Head of caudate nucleus (tissue), 42 donors: ENCODE measurements at places on chromosomes 13 and 19.

DNA sequence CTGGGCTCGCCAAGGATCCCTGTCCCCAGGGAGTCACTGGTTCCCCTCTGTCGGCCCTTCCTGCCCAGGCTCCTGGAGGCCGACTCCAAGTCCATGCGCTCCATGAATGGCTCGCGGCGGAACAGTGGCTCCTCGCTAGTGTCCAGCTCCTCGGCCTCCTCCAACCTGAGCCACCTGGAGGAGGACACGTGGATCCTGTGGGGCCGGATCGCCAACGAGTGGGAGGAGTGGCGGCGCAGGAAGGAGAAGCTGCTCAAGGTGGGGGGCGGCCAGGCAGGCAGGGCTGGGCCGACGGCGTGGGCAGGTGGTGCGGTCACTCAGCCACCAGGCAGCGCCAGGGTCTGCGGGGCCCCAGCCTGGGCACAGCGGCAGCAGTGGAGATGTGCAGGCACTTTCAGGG lies 17.6 kb downstream of the EVI5L start:
- DNase-seq = no peak

DNA sequence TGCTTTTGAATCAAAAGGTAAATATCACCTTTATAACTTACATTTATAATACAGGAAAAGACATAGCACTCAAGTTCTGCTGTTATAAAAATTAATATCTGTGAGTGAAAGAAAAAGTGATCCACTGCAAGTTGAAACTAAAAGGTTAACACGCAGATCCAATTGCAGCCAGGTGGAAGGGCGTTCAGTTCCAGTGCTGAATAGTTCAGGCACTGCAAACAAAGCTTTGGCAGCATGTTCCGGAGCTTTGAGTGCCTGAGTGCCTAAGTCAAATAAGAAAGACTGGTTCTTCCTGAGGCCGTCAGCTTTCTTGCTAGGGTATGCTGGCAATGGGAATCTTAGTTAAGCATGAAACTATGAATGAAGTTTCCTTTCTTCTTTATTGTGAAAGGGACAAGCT lies 200.3 kb downstream of the LMO7 start:
- no peak for DNase-seq

DNA sequence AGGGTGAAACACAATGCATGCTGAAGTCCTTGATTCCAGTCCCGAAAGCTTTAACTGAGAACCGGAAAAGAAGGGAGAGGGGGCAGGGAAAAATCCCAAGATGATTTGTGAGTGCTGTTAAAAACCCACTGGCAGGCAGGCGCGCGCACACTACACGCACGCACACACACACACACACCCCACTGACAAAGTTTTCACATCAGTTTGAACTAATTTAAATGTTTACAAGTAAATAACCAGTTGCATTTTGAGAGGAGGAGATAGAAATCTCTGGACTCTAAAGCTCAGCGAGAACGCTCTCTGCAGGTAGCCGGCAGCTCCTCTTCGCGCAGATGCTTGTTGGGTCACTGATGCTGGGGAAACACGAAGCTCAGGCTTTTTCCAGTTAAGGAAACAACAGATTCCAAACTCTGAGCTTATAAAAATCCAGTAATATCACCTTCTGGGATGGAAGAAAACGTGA lies 818 bp upstream of the SLITRK1 start:
- DNase-seq = peak; percentile 32

DNA sequence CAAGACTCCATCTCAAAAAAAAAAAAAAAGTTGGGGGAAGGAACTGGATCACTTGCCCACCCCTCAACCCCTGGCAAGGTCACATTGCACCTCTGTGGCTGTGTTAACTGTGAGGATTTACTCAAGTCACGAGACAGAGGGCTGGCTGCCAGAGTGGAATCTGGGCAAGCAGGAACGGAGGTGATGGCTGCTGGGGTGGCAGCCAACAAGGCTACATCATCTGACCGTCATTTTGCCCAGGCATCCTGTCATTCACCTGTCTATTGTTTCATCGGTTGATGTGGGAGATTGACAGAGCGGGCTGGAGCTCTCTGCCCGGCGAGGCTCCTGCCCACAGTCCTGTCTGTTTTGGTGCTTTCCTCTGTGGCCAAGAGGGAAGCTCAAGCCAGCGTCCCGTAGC lies 75.7 kb downstream of the DPF1 start:
- DNase-seq = no peak

- DNase-seq = no peak
Measured at GRCh38 chr13:100608906-100609305, 20.3 kb upstream of the GGACT start.

DNA sequence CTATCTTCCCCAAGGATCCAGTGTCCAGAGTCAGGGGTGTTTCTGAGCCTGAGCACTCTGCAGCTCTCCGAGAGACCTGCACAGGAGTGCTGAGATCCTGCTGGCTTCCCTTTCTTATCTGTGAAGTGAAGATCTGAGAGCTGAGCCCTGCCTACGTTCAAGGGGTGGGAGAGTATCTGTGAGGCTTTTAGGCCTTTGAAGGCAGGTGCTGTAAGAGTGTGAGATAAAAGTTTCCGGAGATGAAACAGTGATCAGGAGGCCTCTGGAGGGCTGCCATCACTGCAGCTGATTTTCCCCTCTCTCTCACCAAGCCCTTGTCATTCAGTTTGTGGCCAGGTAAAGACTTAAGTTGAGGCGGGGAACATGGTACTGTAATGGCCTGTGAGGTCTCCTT lies 83.1 kb downstream of the AKAP11 start:
- DNase-seq = no peak

- peak; percentile 100 for DNase-seq
Measured at GRCh38 chr13:19958155-19959111, at the start of gene ZMYM2. Gene ZMYM2 (plus strand): TSS chr13:19958727. CDS start chr13:19993073, 34,346 bp downstream.

GRCh38 chr19:12603714-12604113 lies 6.9 kb downstream of the ZNF490 start:
- DNase-seq = peak; percentile 22

- DNase-seq = peak; percentile 87
Measured at GRCh38 chr19:18464646-18465045, 26.7 kb upstream of the ISYNA1 start.

DNA sequence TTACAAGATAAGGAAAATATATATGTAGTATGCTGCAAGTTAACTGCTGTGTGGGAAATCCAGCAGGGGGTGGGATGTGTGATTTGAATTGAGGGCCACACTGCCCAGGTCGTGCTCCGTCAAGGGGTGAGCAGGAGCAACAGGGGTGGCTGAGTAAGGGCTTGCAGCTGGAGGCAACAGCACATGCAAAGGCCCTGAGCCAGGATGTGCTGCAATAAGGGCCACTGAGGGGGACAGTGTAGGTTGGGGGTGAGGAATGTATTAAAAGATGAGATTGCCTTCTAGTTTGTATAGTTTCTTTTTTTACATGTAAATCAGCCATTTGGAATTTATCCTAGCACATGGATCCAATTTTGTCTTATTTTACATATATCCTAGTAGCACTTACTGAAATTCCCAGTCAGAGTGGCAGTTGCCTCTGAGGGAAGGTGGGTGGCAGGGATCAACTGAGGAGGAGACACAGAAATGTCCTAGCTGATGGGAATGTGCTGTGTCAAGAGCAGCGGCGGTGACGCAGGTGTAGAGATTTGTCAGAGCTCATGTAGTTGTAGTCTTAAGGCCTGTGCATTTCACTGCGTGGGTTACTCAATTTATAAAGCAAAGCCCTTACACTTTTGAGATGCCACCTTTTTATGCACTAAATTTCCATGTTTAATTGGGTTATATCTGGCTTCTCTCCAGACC lies 5.4 kb upstream of the RBM42 start:
- DNase-seq = peak; percentile 59

- DNase-seq = no peak
Measured at GRCh38 chr13:60417734-60418133, 20.7 kb downstream of the TDRD3 start.

GRCh38 chr13:20812890-20813289 lies 39.1 kb upstream of the EEF1AKMT1 start:
- DNase-seq = no peak

DNA sequence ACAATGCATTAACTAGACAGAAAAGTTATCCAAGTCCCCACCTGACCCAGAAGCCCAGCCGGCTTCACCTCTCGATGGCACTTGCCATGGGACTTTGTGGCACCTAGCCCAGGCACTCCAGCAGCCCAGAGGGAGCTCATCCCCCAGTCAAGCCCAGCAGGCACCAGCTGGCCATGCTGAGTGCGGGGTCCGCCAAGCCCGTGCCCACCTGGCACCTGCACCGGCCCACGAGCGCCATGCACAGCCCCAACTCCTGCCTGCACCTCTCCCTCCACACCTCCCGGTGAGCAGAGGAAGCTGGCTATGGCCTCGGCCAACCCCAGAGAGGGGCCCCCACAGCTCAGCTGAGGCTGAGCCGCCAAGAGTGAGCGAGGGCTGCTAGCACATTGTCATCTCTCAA lies 1759.1 kb downstream of the OLFM4 start:
- DNase-seq = no peak

DNA sequence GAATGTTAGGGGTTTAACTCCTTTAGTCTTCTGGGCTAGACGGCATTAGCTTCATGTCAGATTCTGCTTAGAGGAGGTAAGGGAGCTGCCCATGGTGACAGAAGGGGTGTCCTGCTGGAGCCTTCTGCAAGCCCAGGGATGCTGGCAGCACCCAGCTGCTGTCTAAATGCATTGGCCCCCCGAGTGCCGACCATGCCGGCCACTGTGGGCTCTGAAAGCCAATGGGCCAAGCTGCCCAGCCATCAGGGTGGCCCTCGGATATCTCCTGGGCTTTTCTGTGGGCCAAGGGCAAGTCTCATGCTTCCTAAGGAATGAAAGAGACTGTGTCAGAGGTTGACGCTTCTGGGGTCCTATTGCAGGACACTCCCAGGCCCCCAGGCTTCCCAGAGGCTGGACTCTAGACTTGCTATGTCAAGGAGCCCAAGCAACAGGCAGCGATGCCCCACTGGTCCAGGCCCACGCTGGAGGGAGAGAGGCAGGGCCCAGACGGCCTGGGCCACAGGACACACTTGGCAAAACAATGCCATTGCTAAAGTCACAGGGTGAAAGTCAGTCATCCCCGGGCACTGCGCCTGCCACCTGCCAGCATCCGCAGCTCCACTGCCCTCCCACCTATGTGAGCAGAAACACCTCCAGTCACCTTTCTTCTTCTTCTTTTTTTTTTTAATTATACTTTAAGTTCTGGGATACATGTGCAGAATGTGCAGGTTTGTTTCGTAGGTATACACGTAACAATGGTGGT lies 160.2 kb upstream of the GPR12 start:
- no peak for DNase-seq

- DNase-seq = no peak
Measured at GRCh38 chr13:72112216-72112615, 245.2 kb upstream of the DACH1 start.

- DNase-seq = no peak
Measured at GRCh38 chr13:68234274-68234673, 1004.1 kb upstream of the PCDH9 start.

GRCh38 chr13:43880214-43880855 lies 631 bp downstream of the LACC1 start:
- no peak for DNase-seq
